ENCODE measurements at places on chromosomes 4 and X. TPM values are rescaled to one million over a fixed set of nuclear protein-coding genes. Genes with fewer than 3 reads are reported as not detected.

HSFX4 gene
- not detected for total RNA-seq

PAK3 gene
- 0.44 TPM for total RNA-seq

DNA sequence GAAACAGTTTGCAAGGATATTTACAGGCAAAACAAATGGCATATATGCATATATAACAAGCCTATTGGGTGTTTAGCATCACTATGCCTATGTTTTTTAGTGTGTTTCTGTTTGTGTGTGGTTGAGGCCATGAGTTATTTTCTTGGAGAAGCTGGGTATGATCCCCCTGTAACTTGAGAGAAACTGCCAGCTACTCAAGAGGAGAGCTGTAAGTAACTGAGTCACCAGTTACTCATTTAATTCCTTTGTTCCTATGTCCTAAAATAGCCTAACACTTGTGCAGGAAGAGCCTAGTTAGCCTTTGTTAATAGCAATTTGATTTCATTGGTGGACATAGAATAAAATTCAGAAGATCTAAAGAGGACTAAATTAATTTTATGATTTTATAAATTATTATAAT is 79.1 kb downstream of the PWWP3B start:
- DNase-seq: no peak

GRCh38 chrX:136630881-136631280 is 17.1 kb upstream of the CD40LG start:
- DNase-seq: no peak

DNA sequence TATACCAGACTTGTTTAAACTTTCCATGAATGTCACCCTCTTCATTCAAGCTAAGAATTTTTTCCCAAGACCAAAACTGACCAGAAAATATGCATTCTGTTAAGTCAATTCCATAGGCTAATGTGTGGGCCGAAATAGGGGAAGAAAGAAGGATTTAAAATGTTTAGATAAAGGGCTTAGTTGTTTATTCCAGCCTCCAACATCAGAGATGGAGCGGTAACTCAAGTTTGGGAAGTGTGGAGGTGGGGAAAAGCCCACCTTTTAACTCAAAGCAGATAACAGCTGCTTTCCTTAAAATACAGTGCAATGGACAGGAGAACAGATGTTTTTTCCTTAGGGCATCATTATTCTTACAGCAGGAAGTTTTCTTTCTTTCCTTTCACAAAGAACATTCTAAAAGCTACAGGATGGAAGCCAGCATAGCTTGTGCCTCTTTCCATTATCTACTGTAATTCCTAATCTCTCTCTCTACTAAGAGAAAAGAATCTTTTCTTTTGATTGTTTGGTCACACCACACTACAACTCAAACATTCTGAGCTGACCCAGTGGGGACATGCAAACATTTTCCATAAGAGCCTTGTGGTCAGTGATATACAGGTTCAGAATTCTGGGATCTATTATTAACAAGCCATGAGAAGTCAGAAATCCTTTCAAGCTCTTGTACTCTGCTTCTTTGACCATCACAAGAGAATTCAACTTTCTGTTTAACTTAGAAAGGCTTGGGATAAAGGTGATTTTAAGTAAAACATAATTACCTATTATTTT is 101.6 kb downstream of the PDE5A start:
- no peak for DNase-seq

Data from psoas muscle (tissue), 8 donors.